ENCODE measurements at places on chromosomes 1 and 21. TPM values are rescaled to one million over a fixed set of nuclear protein-coding genes. Genes with fewer than 3 reads are reported as not detected.

SLC35D1 gene
- total RNA-seq, result 6.8 TPM

LINGO4 gene
- 1.0 TPM for total RNA-seq

DNA sequence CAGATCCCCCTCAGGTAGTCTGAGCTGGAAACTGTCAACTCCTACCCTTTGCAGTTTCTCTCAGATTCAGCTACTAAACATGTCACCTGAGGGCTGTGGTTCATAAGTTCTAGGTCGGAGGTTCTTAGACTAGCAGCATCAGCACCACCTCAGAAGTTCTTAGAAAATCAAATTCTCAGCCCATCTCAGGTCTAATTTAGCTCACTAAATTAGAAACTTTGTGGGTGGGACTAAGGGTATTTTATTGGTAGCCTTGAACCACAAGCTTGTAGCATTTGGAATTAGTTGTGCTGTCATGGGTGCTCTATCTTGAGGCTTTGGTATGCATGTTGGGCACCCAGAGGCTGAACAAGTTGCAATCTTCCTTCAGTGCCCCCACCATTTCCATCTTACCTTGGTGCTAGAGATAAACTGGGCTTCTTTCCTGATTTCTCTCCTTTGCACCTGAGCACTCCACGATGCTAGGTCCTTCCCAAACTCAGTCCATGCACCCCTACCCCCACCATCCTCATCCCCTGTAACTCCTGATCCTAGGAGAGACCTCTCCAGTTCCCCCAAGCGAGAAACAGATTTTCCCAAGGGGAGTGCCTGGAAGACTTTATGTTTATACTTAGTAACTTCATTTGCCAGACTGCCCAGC lies 54.2 kb downstream of the S1PR1 start:
- no peak overlapping the region for H3K4me3 ChIP-seq
- no peak for DNase-seq
- H3K4me1 ChIP-seq, result no peaks in the 10 kb centered on the region
- no peaks in the 10 kb centered on the region for H3K36me3 ChIP-seq

GRCh38 chr1:160171980-160172379 lies 18.4 kb upstream of the CASQ1 start:
- DNase-seq, result no peak
- H3K27me3 ChIP-seq, result no peaks in the 10 kb centered on the region
- H3K27ac ChIP-seq, result no peak overlapping the region
- no peaks in the 10 kb centered on the region for H3K4me1 ChIP-seq

- no peak overlapping the region for H3K4me3 ChIP-seq
- no peaks in the 10 kb centered on the region for H3K27me3 ChIP-seq
- no peak overlapping the region for H3K27ac ChIP-seq
- H3K36me3 ChIP-seq, result no peaks in the 10 kb centered on the region
Observed at GRCh38 chr1:192522673-192523072, 52.9 kb upstream of the RGS1 start.

DNA sequence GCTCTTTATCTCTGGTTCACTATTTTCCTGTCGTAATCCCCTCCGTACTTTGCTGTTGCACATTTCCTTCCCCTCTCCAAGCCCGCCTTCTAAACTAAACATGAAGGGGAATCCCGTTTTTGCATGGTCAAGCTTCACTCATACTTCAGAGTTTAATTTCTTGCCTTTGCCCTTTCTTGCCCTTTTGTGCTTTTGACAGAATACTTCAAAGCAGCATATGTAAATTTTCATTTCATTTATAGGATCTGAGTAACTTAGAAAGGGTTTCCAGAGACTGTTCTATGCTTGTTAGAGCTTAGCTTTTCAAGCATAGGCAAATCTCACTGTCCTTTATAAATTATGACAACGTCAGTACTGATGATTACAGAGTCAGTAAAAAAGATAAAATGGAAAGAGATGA lies 27.7 kb downstream of the SPATA45 start:
- H3K27ac ChIP-seq, result no peak overlapping the region
- H3K27me3 ChIP-seq, result no peaks in the 10 kb centered on the region

NUDT4B gene
- 267 TPM for total RNA-seq

DNA sequence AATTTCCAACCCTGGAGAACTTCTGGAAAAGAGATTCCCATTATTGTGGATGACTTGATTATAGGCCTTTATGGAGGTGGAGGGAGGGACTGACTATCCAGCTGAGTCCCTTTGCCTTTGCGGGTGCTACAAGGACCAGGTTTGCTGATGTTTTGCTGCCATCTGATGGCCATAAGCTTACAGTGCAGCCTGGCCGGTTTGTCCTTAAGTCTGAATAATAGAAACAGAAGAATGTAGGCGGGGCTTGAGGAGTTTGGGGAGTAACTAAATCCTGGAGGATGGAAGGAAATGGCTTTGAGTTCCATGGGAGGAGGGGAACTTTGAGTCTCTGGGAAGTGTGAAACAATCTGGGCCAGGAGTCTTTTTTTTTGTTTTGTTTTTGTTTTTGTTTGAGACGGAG lies 55.7 kb upstream of the CD1D start:
- H3K4me1 ChIP-seq, result no peaks in the 10 kb centered on the region
- H3K27ac ChIP-seq, result no peak overlapping the region
- no peaks in the 10 kb centered on the region for H3K36me3 ChIP-seq
- DNase-seq, result peak; percentile 88
- no peak overlapping the region for H3K4me3 ChIP-seq

GRCh38 chr1:184828369-184828717 lies 73.7 kb upstream of the EDEM3 start:
- H3K4me1 ChIP-seq, result peaks cover 23% of the 10 kb centered on the region
- H3K27me3 ChIP-seq, result no peaks in the 10 kb centered on the region
- H3K36me3 ChIP-seq, result peaks cover 25% of the 10 kb centered on the region
- no peak for DNase-seq
- peak overlapping the region; percentile 86 for H3K27ac ChIP-seq

GRCh38 chr1:168081373-168082007 lies 55.2 kb downstream of the GPR161 start:
- H3K4me3 ChIP-seq, result no peak overlapping the region
- H3K27me3 ChIP-seq, result no peaks in the 10 kb centered on the region
- H3K36me3 ChIP-seq, result peaks cover 15% of the 10 kb centered on the region
- no peak for DNase-seq

IL19 gene
- total RNA-seq, result not detected

DNA sequence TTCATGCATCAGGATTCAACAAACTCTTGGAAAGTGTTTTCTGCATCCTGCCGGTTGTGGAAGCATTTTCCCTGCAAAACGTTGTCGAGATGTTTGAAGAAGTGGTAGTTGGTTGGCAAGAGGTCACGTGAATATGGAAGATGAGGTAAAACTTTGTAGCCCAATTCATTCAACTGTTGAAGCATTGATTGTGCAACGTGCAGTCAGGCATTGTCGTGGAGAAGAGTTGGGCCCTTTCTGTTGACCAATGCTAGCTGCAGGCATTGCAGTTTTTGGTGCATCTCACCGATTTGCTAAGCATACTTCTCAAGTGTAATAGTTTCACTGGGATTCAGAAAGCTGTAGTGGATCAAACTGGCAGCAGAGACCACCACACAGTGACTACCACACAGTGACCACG lies 57.0 kb upstream of the PRDM2 start:
- no peaks in the 10 kb centered on the region for H3K4me1 ChIP-seq
- DNase-seq, result no peak
- H3K36me3 ChIP-seq, result no peaks in the 10 kb centered on the region
- H3K27me3 ChIP-seq, result no peaks in the 10 kb centered on the region
- no peak overlapping the region for H3K27ac ChIP-seq
- H3K4me3 ChIP-seq, result no peak overlapping the region

GRCh38 chr1:82762829-82763532 lies 962.2 kb downstream of the ADGRL2 start:
- DNase-seq, result no peak
- H3K36me3 ChIP-seq, result no peaks in the 10 kb centered on the region
- no peaks in the 10 kb centered on the region for H3K27me3 ChIP-seq
- no peak overlapping the region for H3K27ac ChIP-seq
- H3K4me3 ChIP-seq, result no peak overlapping the region

- no peaks in the 10 kb centered on the region for H3K27me3 ChIP-seq
- H3K4me1 ChIP-seq, result no peaks in the 10 kb centered on the region
- H3K4me3 ChIP-seq, result no peak overlapping the region
- no peaks in the 10 kb centered on the region for H3K36me3 ChIP-seq
- no peak for DNase-seq
Observed at GRCh38 chr1:170686291-170686690, 22.4 kb downstream of the PRRX1 start.

MSH4 gene
- not detected for total RNA-seq

DNA sequence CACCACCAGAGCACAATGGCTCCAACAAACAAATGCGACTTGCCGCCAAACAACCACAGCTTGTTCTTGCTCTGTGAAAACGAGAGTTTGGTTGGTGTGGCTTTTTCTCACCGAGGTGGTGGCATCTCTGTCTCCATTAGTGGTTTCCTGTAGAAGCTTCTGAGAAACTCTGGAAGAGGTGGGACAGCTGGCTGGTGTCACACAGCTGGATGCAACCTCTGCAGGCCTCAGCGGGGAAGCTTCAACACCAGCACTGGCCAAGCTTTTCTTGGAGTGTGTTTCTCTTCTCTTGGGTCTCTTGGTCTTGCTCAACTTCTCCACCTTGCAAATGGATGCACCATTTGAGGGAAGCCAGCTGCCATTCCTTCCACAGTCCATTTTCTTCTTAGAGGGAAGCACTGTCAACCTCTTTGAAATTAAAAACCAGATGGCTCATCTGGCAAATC lies 124.8 kb downstream of the KCNN3 start:
- no peaks in the 10 kb centered on the region for H3K27me3 ChIP-seq
- no peak overlapping the region for H3K27ac ChIP-seq
- H3K36me3 ChIP-seq, result no peaks in the 10 kb centered on the region
- no peaks in the 10 kb centered on the region for H3K4me1 ChIP-seq

GRCh38 chr1:233114860-233115259 lies 164.4 kb downstream of the NTPCR start:
- no peak for DNase-seq
- H3K4me1 ChIP-seq, result peaks cover 5% of the 10 kb centered on the region
- no peaks in the 10 kb centered on the region for H3K27me3 ChIP-seq
- H3K36me3 ChIP-seq, result no peaks in the 10 kb centered on the region

GRCh38 chr1:94282143-94282711 lies 44.8 kb upstream of the ARHGAP29 start:
- no peak overlapping the region for H3K4me3 ChIP-seq
- H3K4me1 ChIP-seq, result peaks cover 4% of the 10 kb centered on the region
- DNase-seq, result no peak
- H3K36me3 ChIP-seq, result no peaks in the 10 kb centered on the region

DNA sequence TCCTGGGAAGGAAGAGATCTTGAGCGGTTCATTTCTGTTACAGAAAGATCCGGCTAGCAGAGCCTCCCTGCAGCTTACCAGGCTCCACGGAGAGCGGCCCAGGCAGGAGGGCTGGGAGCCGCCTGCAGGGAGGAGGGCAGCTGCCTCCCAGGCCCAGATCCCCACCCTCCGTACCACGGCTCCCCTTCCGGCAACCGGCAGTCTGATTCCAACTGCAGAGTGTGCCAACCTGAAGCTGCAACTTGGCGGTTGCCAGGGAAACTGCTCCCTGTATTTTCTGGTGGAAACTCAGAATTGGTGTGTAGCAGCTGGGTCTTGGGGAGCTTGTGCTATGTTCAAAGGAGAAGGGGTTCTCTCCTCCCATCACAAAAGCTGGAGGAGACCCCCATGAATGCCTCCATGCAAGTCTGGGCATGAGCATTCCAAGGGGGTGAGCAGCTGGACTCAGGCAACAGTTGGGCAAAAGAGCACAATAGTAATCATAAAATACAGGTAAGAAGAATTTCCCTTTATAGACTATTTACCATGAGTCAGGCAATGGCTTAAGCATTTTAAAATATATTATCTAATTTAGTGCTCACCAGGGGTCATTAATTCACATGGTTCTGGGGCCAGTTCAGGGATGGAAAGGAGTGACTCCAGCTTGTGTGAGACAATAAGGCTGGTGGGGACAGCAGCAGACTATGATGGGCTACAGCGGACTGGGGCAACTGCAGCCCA lies 46.1 kb upstream of the KAZN start:
- no peaks in the 10 kb centered on the region for H3K4me1 ChIP-seq
- H3K27ac ChIP-seq, result no peak overlapping the region
- H3K36me3 ChIP-seq, result no peaks in the 10 kb centered on the region
- no peak for DNase-seq
- H3K4me3 ChIP-seq, result no peak overlapping the region

GRCh38 chr1:212177542-212177941 lies 107.7 kb upstream of the PPP2R5A start:
- H3K4me1 ChIP-seq, result no peaks in the 10 kb centered on the region
- H3K27ac ChIP-seq, result no peak overlapping the region
- no peak overlapping the region for H3K4me3 ChIP-seq
- no peaks in the 10 kb centered on the region for H3K36me3 ChIP-seq
- no peaks in the 10 kb centered on the region for H3K27me3 ChIP-seq
- no peak for DNase-seq

GRCh38 chr1:90745972-90746371 lies 28.9 kb upstream of the BARHL2 start:
- no peaks in the 10 kb centered on the region for H3K36me3 ChIP-seq
- H3K27me3 ChIP-seq, result peaks cover 1% of the 10 kb centered on the region
- H3K4me1 ChIP-seq, result no peaks in the 10 kb centered on the region
- no peak overlapping the region for H3K4me3 ChIP-seq
- no peak overlapping the region for H3K27ac ChIP-seq

FCAMR gene
- not detected for total RNA-seq

- no peaks in the 10 kb centered on the region for H3K27me3 ChIP-seq
- DNase-seq, result no peak
- no peaks in the 10 kb centered on the region for H3K36me3 ChIP-seq
- no peak overlapping the region for H3K4me3 ChIP-seq
- no peak overlapping the region for H3K27ac ChIP-seq
- H3K4me1 ChIP-seq, result peaks cover 5% of the 10 kb centered on the region
Observed at GRCh38 chr1:6574025-6574620, 5.7 kb upstream of the ZBTB48 start.

BNIPL gene
- total RNA-seq, result not detected

AMPD1 gene
- total RNA-seq, result not detected

DNA sequence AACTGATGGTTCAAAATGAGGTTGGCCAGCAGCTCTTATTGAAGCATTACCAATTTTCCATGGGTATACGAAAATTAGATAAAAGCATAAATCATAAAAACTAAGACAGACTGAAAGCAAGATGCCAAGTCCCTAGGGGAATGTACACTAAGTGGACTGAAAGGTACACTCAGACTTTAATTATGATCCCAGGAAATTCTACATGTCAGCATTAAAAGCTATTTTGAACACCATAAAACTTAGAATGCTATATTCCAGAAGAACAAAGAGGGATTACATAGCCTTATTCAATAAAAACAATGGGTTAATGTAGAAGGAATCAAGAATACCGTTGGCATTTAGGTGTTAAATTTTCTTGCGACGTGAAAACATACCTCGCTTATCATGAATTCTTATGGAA lies 558.5 kb downstream of the LRRIQ3 start:
- no peaks in the 10 kb centered on the region for H3K4me1 ChIP-seq
- no peak for DNase-seq
- no peaks in the 10 kb centered on the region for H3K27me3 ChIP-seq
- no peak overlapping the region for H3K27ac ChIP-seq

GRCh38 chr1:43002116-43002515 lies 43.4 kb upstream of the SLC2A1 start:
- no peak for DNase-seq
- no peaks in the 10 kb centered on the region for H3K36me3 ChIP-seq
- H3K27me3 ChIP-seq, result no peaks in the 10 kb centered on the region
- H3K4me3 ChIP-seq, result no peak overlapping the region

UBXN10 gene
- 1.1 TPM for total RNA-seq

GRCh38 chr1:33348676-33349080 lies 27.8 kb upstream of the A3GALT2 start:
- H3K27me3 ChIP-seq, result no peaks in the 10 kb centered on the region
- H3K4me1 ChIP-seq, result peaks cover 27% of the 10 kb centered on the region
- H3K27ac ChIP-seq, result peak overlapping the region; percentile 98
- peak overlapping the region; percentile 94 for H3K4me3 ChIP-seq
- no peak for DNase-seq

Data from heart left ventricle (tissue), 16 donors.